Heart left ventricle (tissue), 16 donors: ENCODE measurements at places on chromosomes 12 and 14.

DNA sequence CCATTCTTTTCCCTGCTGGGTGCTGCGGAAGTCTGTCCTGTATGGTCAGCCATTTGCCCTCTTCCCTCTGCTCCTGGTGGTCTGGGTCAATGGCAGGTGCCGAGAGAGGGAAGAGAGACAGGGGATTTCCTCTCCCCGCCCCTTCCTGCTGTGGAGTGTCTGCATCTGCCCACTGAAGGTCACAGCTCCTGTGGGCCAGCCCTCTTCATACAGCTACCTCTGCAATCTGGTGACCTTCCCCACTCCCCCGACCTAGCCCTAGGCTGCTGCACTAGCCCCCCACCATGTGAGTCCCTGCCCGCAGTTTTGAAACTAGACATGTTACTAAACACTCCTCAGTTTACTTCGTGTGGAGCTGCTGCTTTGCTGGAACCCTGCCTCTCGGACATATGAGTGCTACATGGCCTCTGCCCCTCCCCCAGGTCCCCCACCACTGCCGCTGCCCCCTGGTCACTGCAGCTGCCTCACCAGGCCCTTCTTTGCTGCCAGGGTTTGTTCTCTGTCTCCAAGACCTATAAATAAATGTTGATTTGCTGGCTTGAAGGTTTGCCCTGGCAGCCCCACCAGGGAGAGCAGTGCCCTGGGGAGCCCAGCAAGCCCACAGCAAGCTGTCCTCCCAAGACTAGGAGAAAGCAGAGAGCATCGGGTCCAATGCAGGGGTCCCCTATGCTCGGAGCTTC, 102.9 kb downstream of the DPF3 start:
- peak; percentile 75 for DNase-seq

GRCh38 chr14:22052795-22053194, 379.2 kb upstream of the OR4E1 start:
- no peak for DNase-seq

GRCh38 chr12:68587448-68587873, 23.2 kb upstream of the RAP1B start:
- DNase-seq, result no peak

DNA sequence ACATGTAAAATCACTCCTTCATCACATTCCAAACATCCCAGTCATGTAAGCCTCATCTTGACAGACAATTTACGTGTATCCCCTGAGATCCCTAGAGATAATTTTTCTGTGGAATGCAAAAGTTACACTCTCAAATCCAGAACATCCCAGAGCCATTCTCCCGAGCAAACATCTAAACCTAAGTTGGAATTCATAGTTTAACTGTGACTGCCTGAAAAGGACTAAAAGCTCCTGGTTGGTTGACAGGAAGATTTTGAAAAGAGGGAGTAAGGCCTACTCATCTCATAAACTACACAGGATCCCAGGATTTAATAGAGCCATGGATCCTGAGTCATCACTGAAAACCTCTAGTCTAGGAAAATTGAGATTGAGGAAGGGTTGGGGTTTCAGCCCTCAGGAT, 123.6 kb downstream of the SCN8A start:
- no peak for DNase-seq

- DNase-seq, result no peak
Measured at GRCh38 chr14:35337269-35338255, 45.4 kb downstream of the PSMA6 start.

- no peak for DNase-seq
Measured at GRCh38 chr12:55722948-55723347, 2.8 kb downstream of the RDH5 start.

- no peak for DNase-seq
Measured at GRCh38 chr12:131948166-131948712, 1.5 kb upstream of the EP400 start.

DNA sequence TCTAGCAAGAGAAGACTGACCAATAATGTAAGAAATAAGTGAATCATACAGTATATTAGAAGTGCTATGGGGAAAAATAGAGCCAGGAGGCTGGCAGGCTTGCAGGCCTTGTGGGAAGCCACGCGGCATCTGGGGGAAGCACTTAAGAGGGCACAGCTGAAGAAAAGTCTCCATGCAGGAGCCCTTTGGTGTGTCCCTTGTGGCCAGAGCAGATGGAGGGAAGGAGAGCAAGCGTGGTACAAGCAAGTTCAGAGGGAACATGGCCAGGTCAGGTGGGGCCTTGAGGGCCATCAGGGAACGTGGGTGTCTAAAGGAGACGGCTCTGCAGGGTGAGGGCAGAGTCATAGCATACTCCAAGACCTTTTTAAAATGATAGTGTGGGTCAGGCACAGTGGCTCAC, 51.7 kb downstream of the LRRC74A start:
- DNase-seq, result no peak

- DNase-seq, result no peak
Measured at GRCh38 chr14:99803106-99803775, 10.0 kb downstream of the EML1 start.

DNA sequence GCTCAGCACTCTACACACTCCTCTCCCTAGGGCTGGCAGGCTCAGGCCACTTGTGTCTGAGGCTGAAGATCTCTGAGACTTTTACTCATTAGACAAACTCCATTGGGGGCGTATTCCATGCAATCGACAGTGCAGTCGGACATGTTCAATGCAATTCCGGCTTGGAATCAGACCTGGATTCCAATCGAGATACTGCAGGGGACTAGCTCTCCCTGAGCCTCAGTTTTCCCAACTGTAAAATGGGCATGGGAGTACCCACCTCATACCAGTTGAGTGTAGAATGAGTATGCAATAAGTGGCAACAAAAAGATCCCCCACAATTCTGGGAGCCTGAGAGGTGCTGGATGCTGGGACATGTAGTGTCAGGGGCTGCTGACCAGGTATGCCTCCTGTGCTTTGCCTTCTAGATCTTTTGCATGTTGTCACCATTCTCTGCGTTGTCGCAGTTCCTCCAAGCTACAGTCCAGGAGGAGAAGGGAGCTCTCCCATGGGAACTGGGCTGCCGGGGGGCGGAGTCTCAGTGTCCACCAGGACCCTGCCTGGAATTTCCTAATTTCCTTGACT, 8.3 kb downstream of the TTC6 start:
- DNase-seq, result no peak

DNA sequence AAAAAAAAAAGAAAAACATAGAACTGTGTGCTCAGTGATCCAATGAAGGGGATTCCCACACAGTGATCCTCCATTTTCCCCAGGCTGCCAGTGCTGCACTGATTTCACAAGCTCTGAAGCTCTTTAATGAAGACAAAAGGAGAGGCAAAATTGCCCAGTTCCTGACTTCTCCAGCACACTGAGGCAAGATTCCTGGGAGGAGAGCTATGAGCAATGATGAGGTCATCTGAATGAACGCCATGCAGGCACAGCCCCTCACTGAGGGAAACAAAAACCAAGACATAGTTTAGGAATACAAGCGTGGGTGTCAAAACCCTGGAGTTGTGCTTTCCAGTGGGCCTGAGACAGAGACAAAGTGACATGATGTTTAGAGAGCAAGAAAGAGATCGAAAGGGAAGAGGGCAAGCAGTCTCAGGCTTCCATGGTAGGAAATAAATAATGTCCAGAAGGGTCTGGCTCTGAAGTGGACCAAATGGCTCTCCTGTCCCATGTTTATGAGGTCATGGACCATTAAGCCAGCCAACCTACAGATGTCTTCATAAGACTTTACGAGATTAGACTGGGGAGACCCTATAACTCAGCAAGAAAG, 40.9 kb upstream of the SMUG1 start:
- no peak for DNase-seq
